GDM1 (cell line): ENCODE measurements at places on chromosomes 5 and 9.

DNA sequence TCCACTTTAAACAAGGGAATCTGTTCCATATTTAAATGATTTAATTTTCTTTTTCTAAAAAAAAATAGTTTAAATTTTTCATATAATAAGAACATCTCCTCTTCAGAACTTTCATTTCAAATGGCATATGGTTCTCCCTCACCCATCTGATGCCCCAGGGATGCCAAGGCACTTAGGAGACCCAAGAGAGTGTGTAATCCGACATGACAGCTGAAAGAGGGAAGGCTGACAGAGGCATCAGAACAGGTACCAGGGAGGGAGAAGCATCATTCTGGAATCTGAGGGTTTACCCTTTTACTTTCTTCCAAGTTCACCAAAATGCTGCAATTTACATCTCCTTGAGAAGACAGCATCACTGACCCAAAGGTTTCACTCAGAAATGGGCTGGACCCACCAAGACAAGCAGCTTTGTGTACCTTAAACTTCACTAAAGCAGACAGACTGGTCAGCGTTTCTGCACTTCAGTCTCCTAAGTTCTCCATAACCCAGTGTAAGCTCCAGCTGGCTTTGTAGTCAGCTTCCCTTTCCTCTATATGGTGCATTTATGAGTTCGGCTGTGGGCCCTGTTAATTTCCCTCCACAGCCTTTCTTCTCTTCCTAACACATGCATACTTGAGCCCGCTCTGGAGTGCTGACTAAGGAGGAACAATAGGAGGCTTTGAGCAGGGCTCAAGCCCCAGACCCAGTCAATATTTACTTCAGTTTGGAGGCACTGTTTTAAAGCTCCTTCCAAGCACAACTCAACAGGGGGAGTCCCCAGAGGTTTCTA, 17.7 kb downstream of the EFNA5 start:
- no peak for DNase-seq

DNA sequence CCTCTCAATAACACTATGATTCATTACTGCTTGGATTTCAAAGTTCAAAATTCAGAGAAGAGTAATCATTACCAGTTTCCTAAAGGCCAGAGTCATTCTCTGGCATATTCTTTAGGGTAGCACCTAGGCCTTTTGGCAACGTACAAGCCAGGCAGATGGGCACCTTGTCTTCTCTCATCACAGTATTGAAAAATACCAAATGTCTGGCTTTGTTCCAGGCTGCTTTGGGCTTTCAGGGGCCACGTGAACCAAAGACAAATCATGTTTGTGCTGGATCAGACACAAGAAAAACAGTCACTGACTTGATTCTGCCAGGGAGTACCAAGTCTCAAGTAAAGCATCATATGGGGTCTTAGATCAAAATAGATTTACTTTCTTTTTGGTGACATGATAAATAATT, 15.5 kb downstream of the MEGF9 start:
- no peak for DNase-seq

- peak; percentile 35 for DNase-seq
These were observed 6.3 kb upstream of the NR5A1 start for GRCh38 chr9:124513376-124513994.

GRCh38 chr5:64746446-64746845, 22.0 kb downstream of the SREK1IP1 start:
- no peak for DNase-seq

DNA sequence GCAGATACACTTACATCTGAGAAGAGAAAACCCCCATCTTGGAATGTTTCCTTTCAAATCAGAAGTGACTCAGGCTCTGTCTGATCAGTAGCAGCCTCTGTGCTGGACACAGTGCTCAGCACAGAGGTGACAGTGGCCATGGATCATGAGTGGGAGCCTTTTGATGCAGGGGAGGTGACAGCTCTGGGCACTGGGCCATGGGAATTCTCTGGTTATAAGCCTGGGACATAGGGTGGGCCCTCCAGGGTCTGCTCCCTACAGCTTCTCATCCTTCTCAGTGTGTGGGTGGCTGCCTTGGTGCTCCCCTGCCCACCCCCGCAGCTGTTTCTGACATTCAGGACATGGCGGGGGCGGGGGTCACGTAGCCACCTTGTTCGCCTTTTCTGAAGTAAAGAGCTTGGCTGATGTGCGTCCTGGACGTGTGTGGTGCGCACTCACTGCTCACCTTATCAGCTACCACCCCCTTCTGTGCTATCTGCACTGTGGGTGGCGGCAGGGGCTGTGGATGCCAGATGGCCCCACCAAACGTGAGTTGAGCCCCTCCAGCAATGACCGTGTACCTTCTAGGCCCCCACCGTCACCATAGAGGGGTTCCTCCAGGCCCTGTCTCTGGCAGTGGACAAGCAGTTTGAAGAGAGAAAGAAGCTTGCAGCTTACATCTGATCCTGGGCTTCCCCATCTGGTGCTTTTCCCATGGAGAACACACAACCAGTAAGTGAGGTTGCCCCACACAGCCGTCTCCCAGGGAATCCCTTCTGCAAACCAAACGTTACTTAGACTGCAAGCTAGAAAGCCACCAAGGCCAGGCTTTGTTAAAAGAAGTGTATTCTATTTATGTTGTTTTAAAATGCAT, 24.0 kb downstream of the TRIP13 start:
- no peak for DNase-seq

DNA sequence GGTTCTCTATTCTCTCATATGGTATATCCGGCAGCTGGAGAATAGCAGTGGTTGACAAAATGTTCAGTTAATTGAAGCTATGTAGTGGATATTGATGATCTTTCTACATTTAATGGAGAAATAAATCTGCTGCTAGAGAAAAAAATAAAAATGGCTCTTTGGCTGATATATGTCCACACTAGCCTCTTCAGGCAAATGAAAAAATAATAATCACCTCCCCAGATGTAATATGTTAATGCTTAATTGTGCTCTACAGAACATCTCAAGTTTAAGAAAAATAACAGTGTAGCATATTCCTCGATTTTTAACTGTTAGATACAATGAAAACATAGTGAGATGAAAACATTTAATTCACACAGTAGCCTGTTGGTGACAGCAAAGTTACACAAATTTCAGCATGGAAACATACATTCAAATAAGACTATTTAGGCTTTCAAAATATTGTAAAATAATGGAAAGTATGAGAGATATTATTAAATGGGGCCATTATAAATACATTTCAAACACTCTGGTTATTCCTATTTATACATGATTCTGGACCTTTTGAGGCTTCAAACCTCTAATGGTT, 543.0 kb downstream of the MAT2B start:
- no peak for DNase-seq

- no peak for DNase-seq
These were observed 133.7 kb downstream of the NMUR2 start for GRCh38 chr5:152271420-152271819.

- DNase-seq, result peak; percentile 64
These were observed 23.1 kb upstream of the SPTLC1 start for GRCh38 chr9:92138157-92138959.

GRCh38 chr5:5146530-5147160, 6.5 kb downstream of the ADAMTS16 start:
- DNase-seq, result no peak

DNA sequence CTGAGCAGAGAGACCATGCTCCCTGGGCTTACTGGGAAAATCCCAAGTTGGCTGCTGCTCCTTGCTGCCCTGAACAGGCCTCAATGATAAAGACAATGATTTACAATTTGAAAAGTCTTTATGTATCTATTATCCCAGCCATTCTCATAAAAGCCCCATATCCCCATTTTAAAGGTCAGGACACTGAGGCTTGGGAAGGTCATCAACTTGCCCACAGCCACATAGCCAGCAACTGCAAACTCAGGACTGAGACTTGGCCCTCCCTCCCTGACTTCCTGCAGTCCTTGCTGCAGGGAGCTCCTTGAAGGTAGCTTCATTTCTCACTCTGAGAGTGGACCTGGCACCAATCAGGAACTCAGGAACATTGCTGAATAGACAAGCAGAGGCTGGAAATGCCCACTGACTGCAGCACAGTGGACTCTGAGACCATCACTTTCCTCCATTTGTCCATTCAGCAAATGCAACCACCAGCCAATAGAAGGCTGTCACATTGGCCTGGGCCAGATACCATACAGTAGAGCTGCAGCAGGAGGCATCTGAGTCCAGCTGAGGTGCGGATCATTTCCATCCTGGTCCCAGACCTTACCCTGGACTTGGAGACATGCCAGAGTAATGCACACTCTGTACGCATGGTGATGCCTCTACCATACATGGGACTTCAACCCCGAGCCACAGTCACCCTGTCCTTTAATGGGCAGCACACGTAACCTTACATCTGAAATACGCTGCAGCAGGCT, 18.3 kb downstream of the TNIP1 start:
- no peak for DNase-seq

GRCh38 chr9:77475641-77476473, 172.3 kb downstream of the GNA14 start:
- no peak for DNase-seq

DNA sequence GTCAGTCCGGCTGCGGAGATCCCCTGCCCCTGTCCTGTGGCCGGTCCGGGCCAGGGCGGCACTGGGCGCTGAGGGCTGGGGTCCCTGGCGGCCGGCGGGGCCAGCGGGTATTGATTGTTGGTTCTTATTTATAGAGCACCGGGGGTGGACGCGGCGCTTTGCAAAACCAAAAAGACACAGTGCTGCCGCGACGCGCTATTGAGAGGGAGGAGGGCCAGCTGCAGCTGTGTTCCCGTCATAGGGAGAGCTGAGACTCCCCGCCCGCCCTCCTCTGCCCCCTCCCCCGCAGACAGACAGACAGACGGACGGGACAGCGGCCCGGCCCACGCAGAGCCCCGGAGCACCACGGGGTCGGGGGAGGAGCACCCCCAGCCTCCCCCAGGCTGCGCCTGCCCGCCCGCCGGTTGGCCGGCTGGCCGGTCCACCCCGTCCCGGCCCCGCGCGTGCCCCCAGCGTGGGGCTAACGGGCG, 2.5 kb downstream of the LRRC26 start:
- no peak for DNase-seq

DNA sequence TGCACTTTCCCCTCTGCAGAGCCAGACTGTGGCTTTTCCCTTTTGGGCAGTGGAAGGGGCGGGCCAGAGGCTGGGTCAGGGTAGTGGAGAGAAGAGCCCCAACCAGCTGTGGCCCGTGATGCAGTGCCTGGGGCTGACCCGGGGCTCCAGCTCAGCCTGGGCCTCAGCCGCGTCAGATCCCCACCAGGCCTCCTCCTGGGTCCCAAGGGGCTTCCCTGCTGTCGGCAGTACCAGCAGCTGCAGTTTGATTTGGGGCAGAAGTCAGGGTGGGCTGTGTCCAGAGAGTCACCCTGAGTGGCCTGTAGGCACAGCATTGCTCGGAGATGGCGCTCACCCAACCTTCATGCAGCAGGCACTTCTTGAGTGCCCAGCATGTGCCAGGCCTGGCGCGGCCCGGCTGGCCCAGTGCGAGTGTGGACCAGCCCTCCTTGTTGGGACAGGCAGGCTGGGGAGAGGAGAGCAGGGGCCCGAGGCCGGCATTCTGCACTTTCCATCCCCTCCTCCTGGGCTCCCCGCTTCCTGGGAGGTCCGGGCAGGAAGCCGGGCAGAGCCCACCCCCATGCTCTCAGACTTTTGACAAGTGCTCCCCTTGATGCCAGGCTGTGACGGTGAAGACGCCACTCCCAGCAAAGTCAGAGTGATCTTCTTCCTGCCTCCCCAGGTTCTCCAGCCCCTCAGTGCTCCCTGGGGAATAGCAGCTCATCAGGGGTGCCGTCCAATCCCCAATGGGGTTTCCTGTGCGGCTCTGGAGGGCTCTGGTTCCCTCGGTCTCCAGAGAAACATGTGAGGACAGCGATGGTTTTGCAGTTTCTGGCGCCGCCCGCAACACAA, 88.3 kb upstream of the COL5A1 start:
- DNase-seq, result no peak

DNA sequence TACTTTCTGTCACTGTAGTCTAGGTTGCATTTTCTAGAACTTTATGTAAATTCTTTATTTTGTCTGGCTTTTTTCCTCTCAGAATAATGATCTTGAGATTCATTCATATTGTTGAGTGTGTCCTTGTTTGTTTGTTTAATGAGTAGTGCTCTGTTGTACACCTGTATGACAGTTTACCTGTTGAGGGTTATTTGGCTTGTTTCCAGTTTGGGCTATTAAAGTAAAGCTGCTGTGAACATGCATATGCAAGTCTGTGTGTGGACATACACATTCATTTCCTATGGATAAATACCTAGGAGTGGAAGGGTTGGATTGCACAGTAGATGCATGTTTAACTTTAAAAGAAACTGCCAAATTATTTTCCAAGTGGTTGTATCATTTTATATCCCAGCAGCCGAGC, 30.4 kb downstream of the MVB12B start:
- DNase-seq, result no peak

DNA sequence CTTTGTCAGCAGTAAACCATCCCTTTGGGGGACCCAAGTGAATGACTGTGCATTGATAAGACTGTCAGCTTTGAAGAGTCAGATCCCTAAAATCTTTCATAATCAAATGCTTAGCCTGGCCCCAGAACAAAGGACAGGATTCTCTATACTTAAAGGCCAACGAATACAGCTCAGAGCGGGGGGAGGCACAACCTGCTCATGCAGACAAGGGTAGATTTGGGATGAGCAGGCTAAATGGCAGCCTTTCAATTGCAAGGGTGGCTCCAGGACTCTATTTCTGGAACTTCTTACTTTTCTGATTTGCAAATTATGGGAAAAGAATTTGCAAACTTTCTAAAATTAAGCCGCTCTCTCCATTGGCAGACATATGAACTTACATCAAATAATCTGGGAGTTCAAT, 66.4 kb downstream of the ELL2 start:
- no peak for DNase-seq

DNA sequence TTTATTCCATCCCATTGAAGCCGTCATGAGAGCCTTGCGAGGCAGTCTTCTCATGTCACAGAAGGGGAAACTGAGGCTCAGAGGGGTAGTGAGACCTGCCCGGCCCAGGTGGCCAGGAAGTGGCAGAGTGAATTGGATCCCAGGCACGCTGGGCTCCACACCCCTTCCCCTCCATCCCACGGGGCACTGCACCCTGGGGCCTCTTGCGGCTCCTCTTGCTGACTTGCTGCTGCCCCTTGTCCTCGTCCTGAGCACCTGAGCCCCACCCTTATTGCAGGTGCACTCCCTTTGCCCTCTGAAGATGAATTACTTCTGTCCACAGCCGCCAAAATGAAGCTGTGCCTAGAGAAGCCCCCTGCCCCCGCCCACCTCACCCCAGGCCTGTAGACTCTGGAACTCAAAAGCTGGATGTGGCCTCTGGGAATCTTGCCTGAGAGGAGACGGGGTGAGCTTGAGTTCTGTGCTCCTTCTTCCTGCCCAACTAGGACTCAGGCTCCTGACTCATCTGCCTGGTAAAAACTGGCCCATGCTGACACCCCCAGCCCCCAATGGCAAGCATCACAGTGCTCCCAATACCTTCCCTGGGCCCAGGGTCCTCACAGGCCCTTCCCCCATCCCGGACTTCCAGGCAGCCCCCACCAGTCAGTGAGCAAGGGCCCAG, 6.4 kb downstream of the NEURL1B start:
- no peak for DNase-seq

DNA sequence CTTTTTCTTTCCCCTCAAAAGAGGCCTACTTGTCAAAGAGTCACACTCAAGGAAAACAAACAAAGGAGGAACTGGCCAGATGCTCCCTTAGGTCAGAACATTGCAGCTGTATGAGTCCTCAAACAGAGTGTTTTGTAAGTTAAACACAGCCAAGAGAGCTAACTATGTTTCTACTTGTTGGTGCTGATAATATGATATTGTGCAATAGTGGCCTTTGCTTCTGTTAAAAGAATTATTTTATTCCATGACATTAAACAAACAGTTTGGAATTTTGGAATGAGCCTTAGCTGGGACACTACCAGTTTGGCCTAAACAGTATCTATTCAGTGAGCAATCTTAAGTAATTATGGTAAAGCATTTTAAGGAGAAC, 56.0 kb upstream of the TPD52L3 start:
- DNase-seq, result no peak

GRCh38 chr5:32233220-32233695, 59.1 kb upstream of the GOLPH3 start:
- DNase-seq, result no peak

- DNase-seq, result no peak
These were observed 94.3 kb upstream of the NIPAL4 start for GRCh38 chr5:157365732-157366131.
